Neuronal stem cell (in vitro differentiated cells): ENCODE measurements at places on chromosomes 7 and 10.

DNA sequence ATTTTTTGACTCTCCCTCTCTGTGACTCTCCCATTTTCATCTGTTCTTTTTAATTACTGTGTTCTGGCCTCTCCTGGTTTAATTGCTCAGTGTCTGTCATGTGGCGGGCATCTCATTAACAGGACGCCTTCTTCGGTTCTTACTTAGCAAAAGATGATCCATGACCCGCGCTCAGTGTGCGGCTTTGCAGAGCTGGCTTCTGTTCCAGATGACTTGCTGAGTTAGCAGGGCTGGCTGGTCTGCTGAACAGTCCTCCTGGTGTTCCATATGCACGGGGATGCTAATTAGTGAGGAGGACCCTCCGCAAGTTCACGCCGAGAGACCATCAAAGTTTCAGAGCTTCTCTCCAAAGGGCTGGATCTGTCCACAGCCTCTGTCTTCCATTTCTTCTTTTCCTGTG lies 258.6 kb upstream of the MKI67 start:
- no peak for DNase-seq

GRCh38 chr7:90311175-90311574 lies 9.9 kb downstream of the FAM237B start:
- DNase-seq, result no peak

GRCh38 chr7:20005081-20005480 lies 212.1 kb downstream of the MACC1 start:
- no peak for DNase-seq

GRCh38 chr10:89554433-89554832 lies 19.0 kb upstream of the SLC16A12 start:
- no peak for DNase-seq

- no peak for DNase-seq
Observed at GRCh38 chr10:132078746-132079345, 13.1 kb downstream of the JAKMIP3 start.

DNA sequence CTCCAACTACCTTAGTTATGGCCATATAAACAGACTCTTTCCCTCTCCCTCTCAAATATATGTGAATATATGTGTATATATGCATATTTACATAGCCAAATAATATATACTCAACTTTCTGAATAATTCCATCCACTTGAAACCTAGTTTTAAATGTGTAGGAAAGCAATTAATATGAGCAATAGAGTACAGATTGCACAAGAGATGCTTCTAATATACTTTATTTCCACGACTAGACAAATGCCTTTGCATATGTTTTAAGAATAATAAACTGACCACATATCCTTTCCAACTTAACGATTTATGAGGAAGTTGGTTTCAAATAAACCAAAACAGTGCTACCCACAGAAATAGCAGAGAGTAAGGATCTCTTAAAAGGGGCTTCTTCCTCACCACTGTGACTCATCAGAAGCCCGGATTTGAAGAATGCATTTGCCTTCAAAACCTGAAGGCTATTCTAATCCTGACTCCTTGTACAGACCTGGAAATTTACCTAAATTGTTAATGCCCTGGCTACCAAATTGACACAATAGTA lies 266.3 kb downstream of the AHR start:
- no peak for DNase-seq

- DNase-seq, result no peak
Observed at GRCh38 chr7:55410667-55411239, 45.6 kb downstream of the LANCL2 start.

DNA sequence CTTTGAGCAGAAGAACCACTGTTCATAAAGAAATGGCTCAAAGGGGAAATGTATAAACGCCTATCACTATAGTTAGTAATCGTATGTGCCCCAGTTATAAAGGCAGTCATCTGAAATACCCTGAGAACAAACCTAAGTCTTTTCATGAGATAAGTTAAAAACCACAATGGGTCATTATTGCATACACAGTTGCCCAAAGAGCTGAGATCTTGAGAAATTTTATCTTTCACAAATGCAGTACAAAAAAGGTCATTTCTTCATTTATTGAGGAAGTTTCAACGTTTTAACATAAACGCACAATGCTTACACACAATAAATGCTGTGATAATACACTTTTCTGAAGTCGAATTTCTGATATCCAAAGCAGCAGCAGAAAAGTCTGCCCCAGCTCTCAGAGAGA lies 114.4 kb downstream of the MICU1 start:
- no peak for DNase-seq

- DNase-seq, result no peak
Observed at GRCh38 chr10:35259769-35260397, 76.4 kb upstream of the CCNY start.

GRCh38 chr7:151925446-151926335 lies 30.6 kb upstream of the GALNTL5 start:
- DNase-seq, result no peak

DNA sequence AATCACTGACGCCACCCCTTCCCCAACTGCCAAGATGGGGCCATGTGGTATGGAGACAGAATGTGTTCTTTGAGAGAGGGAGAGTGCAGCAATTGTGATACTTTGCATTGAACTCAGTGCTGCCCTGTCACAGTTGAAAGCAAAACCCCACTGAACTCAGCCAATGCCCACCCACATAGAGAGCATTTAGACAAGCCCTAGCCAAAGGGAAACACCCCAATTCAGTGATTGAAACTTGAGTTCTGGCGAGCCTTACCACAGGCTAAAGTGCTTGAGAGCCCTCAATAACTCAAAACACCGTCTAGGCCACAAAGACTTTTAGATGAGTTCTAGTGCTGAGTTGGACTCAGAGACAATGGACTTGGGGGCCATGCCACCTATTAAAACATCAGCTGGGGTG lies 751.9 kb upstream of the POT1 start:
- DNase-seq, result no peak

- DNase-seq, result no peak
Observed at GRCh38 chr10:73653701-73654100, 2.1 kb downstream of the SYNPO2L start.

DNA sequence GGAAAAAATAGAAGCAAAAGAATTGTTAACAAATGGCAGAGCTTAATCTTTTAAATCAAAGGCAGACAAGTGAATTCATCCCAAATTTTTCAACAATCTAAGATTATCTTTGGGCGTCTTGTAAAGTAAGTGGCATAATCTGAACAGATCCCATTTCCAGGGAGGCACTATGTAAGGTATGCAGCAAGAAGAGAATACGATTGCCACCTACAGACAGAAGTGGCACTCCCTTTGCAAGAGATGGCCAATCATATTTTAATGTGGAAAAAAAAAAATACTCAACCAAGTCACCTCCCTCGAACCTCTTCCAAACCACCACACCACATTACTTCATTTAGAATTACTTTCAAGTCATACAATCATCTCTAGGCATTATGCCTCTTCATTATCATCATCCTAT lies 4.0 kb downstream of the GFRA1 start:
- DNase-seq, result no peak

- no peak for DNase-seq
Observed at GRCh38 chr10:102202386-102202785, 23.7 kb upstream of the ELOVL3 start.

DNA sequence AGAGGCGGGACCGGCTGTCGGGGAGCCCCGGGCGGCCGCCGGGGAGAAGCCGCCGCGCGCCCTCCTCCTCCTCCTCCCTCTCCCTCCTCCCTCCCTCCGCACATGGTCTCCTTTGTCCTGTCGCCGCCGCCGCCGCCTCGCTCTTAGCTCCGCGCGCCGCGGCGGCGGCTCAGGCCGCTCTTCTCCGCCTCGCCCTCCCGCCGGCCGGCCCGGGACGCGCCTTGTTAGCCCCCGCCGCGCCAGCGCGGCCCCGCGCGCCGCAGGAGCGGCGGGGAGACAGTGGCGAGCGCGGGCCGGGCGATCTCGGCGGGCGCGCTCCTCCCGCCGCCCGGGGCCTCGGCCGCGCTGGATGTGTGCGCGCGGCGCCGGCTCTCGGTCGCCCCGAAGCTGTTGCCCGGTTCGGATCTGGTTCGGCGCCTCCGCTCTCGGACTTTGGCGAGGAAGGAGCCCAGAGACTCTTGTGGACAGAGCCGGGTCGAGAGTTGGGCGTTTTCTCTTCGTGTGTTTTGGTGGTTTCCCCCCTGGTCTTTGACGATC lies 437.4 kb upstream of the GALNT17 start:
- DNase-seq, result peak; percentile 58

DNA sequence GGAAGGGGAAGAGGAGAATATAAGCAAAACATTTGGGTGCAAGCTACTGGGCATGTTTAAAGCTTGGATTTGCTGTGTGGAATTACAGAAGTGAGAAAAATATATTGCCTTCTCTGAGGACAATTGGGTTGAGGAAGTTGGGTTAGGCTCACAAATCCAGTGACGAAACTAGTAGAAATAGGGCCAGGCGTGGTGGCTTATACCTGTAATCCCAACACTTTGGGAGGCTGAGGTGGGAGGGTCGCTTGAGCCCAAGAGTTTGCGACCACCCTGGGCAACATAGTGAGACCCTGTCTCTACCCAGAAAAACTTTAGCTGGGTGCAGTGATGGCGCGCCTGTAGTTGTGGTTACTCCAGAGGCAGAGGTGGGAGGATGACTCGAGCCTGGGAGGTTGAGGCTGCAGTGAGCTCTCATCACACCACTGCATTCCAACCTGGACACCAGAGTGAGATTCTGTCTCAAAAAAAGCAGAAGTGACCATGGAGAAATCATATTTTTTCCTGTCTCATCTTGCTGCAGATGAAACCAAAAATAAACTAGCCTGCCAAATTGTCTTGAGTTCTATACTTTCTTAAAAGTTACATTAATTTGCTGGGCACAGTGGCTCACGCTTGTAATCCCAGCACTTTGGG lies 22.4 kb downstream of the NRBF2 start:
- DNase-seq, result no peak

GRCh38 chr10:125515571-125515970 lies 167.4 kb downstream of the TEX36 start:
- no peak for DNase-seq

GRCh38 chr10:46556515-46557318 lies at the start of gene GPRIN2:
GPRIN2 (minus strand) TSS chr10:46556658; CDS start chr10:46550736, 5,922 bp downstream.
- peak; percentile 69 for DNase-seq

- no peak for DNase-seq
Observed at GRCh38 chr7:32116436-32116835, 46.2 kb upstream of the PDE1C start.

- no peak for DNase-seq
Observed at GRCh38 chr7:4109481-4110110, 572.5 kb upstream of the FOXK1 start.

DNA sequence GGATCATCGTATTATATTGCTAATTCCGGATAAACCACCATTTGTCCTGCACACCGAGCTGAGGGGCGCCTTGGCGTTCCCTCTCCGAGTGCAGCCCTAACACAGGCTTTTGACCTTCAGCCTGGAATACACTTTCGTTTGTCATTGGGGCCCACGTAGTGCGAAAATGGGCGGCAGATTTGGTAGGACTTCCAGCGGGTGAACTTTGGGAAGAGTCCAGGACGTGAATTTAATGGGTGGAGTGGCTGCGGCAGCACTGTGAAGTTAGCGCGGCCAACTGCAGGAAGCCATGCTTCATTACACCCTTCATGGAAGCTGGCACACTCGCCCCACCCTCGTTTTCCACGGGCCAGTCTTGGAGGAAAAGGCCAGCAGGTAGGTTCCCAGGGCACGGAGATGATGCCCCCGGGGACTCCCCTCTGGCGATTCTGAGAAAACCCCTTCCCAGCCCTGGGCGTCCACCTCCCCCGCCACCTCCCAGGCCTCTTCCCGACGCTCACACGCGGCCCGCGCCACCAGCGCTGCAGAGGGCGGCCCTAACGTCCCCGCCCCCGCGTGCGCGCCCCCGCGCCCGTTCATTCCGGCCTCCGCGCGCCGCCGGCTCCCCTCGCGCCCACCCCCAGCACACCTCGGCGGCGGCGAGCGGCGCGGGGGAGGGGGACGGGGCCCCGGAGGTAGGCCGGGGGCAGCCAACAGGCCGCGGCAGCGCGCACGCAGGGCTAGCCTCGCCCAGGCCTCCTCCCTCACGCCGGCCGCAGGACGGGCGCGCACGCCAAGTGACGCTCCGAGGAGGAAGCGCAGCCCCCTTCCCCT lies at the start of gene MLLT10:
Gene MLLT10, plus strand, starts transcription at position 766 of the 813 bp plus-strand sequence. CDS start 413 bp downstream, outside the sequence.
- peak; percentile 95 for DNase-seq

DNA sequence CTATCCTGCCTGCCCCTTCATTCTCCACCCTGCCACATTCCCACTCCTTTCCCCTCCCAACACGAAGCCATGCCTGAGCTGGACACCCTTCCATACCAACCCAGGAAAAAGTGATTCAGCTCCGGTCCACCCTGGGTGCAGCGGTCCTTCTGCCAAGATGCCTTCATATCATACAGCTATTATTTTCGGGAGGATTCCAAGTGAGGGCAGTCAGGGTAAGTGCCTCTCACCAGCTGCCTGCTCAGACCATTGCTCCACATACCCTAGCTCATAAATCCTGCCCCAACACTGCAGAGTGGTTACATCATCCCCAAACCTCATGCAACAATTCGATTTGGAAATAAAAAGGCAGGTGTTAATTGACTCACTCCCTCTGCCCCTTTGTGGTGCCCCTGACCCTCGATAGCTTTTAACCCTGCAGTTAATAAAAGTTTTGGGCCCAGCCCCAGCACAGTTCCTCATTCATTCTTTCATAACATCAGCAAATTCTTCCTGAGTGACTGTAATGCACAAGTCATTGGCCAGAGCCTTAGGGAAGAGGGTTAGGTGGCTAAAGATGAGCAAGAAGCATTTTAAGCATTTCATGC lies 42.6 kb downstream of the ZNF503 start:
- DNase-seq, result no peak

GRCh38 chr7:2823130-2823529 lies 21.0 kb downstream of the GNA12 start:
- DNase-seq, result no peak

DNA sequence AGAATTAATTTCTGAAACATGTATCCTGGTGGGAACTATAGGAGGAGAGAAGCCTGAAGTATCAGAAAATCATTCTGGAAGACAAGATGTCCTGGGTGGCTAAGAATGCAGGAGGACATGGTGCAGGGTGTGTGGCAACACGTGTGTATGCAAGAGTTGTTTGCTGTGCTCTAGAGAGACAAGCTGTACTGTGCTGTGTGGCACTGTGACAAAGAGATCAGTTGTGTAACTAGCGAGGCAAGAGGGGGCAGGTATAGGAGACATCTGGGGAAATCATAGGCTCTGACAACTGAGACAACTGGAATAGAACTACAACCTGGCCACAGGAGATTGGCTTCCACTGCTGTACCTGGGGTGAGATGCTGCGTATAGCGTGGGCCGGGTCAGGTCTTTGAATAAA lies 9.3 kb downstream of the ITGA8 start:
- DNase-seq, result no peak

- DNase-seq, result no peak
Observed at GRCh38 chr7:128027485-128027980, 3.7 kb downstream of the LRRC4 start.

DNA sequence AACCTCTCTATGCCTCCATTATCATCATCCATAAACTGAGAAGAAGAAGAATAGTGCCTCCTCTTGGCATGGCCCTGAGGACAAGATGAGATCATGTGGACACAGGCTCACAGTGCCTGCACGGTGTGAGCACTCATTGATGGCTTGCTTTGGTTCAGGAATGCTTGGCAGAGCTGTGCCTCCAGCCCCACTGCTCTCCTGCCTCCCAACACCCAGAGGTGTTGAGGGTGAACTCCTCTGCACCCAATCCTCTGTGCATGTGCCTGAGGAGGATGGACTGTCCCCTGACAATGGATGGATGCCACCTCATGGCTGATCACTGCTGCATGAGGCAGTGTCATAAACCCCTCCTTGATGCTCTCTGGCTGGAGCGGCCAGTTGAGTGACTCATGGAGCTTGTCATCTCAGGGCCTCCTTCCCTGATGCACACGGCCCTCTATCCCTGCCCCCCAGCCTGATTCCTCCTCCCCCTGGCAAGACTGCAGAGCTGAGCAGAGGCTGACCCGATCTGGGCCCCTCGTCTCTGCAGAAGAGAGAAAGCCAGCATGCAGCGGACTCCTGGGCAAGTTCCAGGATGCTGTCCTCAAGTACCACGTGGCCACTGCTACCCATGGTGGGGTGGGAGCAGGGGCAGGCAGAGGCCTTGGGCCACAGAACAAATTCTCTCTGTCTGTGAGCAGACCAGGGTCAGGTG lies 136.3 kb downstream of the KCNMA1 start:
- no peak for DNase-seq
